ENCODE measurements at places on chromosomes 11 and 22.

- DNase-seq: no peak
Measured at GRCh38 chr11:82959987-82960778, 58.6 kb downstream of the DDIAS start.

DNA sequence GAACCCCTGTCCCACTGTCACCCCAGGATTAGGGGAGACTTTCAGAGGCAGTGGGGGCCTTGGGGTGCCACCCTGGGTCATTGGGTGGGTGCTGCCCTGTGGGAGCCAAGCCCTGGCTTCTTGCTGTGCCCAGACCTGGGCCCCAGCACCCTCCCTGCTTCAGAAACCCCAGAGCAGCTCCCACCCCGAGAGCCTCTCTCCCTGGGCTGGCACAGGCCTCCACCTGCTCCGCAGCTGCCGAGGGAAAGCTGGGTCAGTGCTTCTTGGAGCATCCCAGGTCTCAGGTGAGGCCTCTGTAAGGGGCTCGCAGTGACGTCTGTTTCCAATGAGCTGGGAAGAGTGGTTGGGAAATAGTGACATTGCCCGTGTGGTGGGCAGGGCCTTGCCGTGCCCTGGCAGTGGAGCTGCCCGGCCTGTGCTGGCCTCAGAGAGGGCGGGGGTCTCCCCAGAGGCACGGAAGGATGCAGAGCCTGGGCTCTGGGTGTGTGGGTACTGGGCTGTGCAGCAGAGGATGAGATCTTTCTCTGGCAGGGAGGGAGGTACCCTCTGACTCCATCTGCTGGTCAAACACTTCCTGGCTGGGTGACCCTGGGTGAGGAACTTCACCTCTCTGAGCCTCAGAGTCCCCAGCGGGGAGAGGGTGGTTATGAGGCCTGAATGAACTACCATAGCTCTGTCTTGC lies 23.0 kb downstream of the C22orf23 start:
- no peak for DNase-seq

DNA sequence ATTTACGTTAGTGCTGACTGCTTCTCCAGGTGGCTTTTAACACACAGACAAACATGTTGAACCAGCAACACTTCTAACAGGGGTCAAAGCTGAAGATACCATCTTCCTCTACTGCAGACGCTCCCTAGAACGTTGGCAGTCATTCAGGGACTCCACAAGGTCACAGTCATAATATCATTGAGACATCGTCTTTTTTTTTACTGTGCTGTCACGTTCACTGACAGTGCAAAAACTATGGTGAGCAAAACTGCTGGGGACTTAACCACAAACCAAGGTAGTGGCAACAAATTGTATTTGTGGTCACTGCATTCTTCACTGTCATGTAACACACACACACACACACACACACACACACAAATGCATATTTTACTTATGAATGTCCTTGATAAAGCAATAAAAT lies 244.9 kb downstream of the CASP12 start:
- DNase-seq: peak; percentile 6

- no peak for DNase-seq
Measured at GRCh38 chr22:36937319-36938027, 24.0 kb downstream of the CSF2RB start.

DNA sequence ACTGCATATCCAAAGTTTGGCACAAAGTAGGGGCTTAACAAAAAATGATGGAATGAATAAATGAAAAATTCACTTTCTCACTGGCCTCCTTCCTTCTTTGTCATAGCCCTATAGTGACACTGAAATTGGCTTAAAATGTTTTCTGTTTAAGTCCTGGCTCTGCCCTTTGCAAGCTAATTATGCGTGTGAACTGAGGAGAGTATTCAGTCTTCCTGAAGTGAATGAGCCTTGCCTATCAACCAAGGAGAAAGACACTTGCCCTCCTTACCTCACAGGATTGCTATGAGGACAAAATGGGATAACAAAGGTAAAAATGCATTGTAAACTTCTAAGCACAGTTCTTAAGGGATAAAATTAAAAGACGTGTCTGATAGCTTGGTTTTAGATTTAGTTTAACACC lies 729.8 kb upstream of the ANO3 start:
- no peak for DNase-seq

DNA sequence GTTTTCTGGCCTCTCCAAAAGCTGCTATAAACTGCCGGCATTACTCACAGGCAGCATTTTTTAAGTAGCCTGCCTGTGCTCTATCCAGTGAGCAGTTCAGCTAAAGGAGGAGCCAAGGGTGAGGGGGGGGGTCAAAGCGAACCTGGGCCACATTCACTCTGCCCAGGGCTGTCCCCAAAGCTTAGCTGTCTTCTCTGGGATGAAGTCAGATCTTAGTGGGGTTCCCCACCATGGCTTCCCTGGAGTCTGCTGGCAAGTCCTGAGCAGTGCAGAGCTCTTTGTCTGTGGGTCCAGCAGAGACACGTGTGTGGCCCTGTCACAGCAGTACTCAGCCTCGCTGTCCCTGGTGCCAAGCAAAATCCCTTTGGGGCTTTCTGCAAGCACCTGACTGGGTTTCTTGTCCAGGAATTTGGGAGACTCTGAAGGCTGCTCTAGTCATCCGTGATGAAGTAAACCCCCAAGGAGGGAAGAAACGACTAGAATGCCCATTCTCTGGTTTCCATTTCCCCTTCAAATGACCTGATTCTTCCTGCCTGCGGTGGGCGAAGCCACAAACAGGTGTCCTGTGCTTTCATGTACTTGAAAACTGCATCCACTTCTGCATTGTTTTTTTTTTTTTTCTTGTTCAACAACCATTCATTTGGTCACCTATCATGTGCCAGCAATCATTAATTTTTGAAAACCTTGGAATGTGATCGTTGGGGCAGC lies 2.6 kb downstream of the KCNJ5 start:
- DNase-seq: no peak

GRCh38 chr11:17786824-17787525 lies 52.4 kb downstream of the KCNC1 start:
- DNase-seq: no peak

GRCh38 chr11:28649922-28650321 lies 541.7 kb downstream of the METTL15 start:
- no peak for DNase-seq

DNA sequence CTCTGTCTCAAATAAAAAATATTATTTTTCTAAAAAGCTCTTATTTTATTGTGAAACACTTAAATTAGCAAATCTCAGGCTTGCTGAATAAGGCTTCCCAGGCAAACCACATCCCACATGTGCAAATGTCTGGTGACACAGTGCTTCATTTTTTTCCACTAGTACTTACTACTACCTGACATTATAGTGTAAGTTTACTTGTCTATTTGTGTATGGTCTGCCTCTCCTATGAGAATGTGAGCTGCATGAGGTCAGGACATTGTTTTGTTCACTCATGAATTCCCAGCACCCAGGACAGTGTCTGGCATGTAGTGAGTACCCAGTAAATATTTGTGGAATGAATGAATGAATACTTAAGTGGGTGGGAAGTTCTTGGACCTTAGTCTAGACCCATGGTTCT lies 103.1 kb downstream of the PTPRJ start:
- DNase-seq: no peak

GRCh38 chr11:95345651-95346050 lies 114.6 kb upstream of the SESN3 start:
- no peak for DNase-seq

DNA sequence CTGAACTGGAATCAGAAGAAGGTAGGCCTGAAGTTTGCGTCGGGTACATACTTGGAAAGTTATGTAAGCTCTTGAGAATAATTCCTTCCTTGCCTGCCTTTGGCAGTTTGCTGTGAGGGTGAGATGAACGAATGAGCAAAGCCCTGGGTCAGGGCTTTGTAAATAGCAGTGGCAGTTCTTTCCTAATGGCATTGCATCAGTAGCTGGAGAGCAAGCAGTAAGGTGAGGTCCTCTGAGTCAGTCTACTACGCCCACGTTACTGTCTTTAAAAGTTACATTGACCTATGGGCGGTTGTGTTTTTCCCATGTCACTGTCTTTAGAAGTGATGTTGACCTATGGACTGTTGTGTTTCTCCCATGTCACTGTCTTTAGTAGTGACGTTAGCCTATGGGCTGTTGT lies 179.1 kb upstream of the E2F8 start:
- DNase-seq: no peak

- no peak for DNase-seq
Measured at GRCh38 chr22:20571531-20572007, 64.2 kb downstream of the MED15 start.

DNA sequence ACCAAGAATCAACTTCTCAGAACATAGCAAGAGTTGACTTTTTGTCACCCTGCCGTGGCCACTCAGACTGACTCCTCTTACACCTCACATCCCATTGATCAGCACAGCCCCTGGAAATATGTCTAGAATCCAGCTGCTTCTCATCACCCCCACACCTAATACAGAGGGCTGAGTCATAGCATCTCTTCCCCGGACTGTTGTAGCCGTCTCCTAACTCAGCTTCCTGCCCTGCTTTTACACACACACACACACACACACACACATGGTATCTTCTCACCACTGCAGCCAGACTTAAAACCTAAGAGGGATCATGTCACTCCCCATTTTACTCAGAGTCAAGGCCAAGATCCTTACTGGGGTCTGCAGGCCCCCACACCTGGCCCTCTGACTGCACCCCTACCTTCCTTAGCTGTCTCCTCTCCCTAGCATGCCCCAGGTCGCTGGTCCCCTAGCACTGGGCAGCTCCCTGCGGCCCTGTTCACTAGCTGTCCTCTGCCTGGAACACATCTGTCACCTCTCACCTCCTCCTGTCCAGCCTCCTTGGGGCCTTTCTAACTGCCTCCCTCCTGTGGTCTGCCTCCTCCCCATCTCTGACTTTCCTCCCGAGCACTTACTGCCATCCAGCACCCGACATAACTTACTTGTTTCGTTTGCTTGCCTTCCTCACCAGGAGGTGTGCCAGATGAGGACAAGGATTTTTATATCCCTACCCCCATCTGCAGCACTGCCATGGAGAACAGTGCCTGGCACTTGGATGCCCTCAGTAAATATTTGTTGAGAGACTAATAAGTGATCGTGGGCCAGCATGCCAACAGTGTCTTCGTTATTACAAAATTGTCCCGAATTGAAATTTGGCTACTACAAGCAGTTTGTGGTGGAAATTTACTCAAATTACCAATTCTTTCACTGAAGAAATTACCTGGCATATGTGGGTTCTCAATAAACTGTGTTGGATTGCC lies 61.9 kb downstream of the BMAL1 start:
- DNase-seq: no peak

DNA sequence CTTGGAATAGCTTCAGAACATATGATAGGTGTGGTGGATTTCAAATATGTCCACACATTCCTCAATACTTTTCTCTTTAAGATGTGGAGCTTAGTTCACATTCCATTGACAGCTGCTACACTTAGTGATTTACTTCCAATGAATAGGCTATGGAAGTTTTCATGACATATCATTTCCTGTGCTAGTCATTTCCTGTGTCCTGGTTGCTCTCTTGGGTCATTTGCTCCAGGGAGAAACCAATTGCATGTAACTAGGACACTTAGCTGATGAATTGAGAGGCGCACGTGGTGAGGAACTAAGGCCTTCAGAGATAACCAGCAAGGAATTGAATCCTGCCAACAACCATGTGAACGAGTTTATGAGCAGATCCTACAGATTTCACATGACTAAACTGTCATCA lies 120.9 kb downstream of the SLC17A6 start:
- no peak for DNase-seq

DNA sequence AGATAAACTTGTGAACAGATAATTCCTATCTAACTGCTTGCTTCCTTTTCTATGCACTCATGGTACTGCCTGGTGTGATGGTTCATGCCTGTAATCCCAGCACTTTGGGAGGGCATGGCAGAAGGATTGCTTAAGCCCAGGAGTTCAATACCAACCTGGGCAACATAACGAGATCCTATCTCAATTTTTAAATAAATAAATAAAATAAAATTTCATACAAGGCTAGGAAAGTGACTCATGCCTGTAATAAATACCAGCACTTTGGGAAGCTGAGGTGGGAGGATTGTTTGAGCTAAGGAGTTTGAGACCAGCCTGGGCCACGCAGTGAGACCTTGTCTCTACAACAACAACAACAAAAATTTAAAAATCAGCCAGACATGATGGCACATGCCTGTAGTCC lies 166.6 kb downstream of the COMMD9 start:
- no peak for DNase-seq

DNA sequence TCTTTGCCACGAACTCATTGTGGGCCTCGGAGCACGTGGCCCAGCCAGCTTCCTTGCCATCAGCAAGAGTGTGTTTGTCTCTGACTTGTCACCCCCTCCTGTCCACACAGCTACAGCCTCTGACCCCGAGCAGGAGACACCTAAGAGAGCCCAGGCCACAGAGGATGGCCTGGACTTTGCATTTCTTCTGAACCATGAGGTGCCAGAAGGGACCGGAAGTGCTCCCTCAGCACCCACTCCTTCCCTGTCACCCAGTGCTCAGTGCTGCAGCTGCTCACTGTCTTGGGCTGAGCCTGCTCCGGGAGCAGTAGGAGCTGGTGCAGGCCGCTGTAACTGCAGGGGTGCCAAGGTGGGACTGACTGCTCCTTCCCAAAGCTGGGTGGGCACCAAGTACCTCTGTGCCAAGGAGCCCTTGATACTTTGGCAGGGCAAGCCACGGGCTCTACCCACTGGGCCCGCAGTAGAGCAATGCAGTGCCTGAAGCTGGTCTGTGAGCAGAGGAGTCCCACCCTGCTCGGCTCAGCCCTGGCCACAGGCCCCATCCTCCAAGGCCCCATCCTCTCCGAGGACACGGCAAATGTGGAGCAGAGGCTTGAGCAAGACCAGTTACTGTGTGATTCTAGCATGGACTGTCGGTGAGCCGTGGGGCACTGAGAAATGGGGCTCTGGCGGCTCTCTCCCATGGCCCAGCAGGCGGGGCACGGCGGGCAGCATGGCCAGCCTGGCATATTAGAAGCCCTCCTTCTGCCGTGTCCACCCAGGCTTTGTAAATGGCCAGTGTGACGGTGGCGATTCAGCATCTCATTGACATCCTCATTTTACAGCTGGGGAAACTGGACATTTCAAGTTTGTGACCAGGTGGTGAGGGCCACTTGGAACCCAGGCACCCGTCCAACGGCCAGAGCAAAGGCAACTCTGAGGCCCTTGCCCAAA lies 6.3 kb downstream of the GRK2 start:
- DNase-seq: no peak

GRCh38 chr11:131616481-131617140 lies 246.2 kb downstream of the NTM start:
- DNase-seq: no peak

- no peak for DNase-seq
Measured at GRCh38 chr11:33642461-33643166, 58.0 kb downstream of the C11orf91 start.

DNA sequence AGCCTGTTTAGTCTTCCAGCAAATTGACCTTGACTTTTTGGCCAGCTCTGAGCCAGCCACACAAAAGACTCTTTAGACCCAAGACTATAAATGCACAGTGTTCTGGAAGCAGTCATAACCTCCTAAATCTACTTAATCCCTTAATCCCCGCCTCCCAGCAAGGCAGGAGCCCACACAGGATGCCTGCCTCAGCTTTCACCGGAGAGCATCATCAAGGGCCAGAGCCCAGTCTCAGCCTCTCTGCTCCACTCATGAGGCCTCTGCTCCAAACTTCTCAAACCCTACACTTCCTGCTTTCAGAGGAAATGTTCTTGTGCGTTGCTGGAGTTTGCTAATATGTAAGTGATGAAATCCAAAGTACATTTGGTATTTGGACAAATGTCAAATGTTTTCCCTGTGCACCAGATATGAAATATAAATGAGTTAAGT lies 57.9 kb upstream of the FSHB start:
- peak; percentile 69 for DNase-seq
